Pulmonary artery endothelial cell (primary cell): ENCODE measurements at places on chromosomes 6 and 20.

GRCh38 chr20:1423625-1424106 is 30.8 kb upstream of the FKBP1A start:
- no peak for DNase-seq

- no peak for DNase-seq
These were observed 31.0 kb upstream of the CTAGE9 start for GRCh38 chr6:131741688-131742393.

DNA sequence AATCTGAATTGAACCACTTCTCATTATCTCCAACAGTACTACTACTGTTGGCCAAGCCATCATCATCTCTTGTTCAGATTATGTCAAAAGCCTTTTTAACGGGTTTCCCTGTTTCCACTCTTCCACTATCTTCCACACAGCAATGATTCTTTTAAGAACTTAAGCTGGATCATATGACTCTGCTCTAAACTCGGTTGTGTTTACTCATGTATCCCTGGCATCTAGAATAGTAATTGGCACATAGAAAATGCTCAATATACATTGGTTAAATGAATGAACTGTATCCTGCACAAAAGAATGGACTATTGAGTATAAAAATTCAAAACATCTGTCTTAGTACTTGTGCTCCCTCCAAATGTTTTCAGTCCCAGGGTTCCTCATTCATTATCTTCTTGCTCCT is 2.8 kb upstream of the COX7A2 start:
- DNase-seq, result no peak

- no peak for DNase-seq
These were observed 63.7 kb upstream of the NKX2-2 start for GRCh38 chr20:21577551-21577950.

GRCh38 chr6:126534401-126534800 is 194.5 kb downstream of the CENPW start:
- DNase-seq, result no peak

GRCh38 chr6:52667572-52667971 is 3.3 kb upstream of the TMEM14A start:
- DNase-seq, result no peak

DNA sequence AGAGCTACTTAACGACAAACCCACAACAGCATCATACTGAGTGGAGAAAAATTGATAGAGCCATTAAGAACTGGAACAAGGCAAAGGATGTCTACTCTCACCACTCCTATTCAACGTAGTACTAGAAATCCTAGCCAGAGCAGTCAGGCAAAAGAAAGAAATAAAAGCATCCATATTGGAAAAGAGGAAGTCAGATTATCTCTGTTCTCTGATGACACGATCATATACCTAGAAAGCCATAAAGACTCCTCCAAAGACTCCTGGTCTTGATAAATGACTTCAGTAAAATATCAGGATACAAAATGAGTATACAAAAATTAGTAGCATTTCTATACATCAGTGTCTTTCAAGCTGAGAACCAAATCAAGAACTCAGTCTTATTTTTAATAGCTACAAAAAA is 17.0 kb upstream of the FHL5 start:
- no peak for DNase-seq

DNA sequence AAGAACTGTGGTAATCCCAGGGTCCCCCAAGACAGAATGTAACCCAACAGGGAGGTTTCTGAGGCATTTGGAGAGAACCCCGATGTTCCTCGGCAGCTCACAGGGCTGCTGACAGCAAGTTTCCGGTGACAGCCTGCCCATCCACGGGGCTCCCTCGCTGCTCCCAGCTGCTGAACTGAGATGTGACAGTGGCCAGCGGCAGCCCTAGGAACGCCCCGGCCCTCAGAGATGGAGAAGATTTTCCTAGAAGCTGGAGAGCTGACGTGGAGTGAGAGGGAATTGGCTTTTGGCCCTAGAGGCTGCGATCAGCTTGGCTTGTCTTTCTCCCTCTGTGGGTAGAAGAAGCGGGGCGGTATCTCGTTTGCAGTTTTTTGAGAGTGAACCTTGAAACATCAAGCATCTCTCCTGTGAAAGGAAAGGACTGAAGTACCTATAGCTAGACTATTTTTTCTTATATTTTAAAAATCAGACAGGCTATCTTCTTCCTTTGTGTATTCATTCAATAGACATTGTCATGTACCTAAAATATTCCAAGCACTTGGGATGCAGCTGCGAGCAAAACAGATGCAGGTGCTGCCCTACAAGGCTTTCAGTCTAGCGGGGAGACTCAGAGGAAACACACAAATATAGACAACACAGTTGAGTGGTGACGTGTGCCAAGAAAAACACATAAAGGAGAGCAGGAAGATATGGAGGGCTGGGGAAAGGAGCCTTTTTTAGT is 28.4 kb upstream of the NFATC2 start:
- no peak for DNase-seq

DNA sequence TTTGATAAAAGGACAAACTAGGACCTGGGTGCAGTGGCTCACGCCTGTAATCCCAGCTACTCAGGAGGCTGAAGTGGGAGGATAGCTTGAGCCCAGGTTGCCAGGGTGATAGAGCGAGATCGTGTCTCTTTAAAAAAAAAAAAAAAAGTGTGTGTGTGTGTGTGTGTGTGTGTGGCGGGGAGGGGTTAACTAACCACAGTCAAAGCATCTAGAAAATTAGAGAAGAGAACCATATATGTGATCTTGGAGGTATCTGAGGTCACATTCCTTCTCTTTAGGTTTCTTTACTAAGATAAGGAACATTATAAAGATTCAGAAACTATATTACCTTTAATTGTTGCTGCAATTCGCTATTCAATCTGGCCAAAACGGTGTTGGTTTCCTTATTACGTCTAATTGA is 80.9 kb downstream of the REPS1 start:
- no peak for DNase-seq

- DNase-seq, result no peak
These were observed 1.9 kb upstream of the NFKBIE start for GRCh38 chr6:44267252-44267651.

- DNase-seq, result no peak
These were observed 1034.9 kb downstream of the EYS start for GRCh38 chr6:64672131-64672530.

GRCh38 chr6:41588111-41588510 is 41.9 kb downstream of the FOXP4 start:
- no peak for DNase-seq

DNA sequence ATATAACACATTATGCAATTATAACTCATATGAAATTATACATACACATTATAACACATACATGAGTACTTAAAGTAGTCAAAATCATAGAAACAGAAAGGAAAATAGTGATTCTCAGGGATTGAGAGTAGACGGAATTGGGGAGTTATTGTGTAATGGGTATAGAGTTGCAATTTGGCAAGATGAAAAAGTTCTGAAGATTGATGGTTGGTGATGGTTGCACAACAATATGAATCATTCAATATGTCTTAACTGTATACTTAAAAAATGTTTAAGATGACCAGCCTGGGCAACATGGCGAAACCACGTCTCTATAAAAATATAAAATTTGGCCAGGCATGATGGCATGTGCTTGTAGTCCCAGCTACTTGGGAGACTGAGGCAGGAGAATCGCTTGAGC is 372.7 kb downstream of the CDKAL1 start:
- DNase-seq, result no peak

DNA sequence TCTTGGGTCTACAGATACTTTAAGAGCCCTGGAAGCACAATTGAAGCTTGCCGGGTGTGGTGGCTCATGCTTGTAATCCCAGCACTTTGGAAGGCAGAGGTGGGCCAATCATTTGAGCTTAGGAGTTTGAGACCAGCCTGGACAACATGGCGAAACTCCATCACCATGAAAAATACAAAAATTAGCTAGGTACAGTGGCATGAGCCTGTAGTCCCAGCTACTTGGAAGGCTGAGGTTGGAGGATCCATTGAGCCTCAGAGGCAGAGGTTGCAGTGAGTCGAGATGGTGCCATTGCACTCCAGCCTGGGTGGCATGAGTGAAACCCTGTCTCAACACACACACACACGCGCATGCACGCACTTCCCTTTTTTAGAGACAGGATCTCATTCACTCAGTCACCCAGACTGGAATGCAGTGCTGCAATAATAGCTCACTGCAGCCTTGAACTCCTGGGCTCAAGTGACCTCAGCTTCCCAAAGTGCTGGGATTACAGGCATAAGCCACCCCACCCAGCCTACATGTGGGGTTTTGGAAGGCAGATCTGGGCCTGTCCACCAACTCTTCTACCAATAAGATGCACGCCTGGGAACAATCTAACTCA is 182.5 kb upstream of the JARID2 start:
- no peak for DNase-seq

DNA sequence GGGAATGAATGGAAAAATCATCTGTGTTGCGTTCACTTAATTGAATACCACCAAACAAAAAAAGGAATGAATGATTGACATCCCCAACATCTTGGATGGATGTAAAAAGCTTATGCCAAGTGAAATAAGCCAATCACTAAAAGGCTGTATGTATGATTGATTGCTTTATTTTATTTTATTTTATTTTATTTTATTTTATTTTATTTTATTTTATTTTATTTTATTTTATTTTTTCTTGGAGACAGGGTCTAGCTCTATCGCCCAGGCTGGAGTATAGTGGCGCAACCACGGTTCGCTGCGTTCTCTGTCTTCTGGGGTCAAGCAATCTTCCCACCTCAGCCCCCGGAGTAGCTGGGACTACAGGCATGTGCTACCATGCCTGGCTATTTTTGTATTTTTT is 263.3 kb downstream of the CDKAL1 start:
- DNase-seq, result no peak

DNA sequence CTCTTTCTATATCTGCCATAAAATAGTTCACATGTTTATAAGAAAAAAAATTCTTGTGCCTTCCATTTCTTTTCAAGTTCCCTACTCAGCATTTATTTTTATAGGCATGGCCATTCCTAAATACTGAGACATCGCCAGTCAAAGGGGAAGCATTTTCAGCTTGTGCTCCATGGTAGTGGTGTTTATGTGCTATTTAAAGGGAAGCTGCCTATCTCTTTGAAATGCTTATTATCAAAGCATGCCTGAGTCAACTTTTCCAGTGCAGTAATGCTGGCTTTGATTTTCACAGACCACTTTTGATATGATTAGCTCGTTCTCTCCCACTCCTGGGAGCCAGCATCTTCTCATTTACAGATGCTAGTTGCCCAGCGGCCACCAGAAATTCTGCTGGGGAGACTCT is 124.1 kb upstream of the RIN2 start:
- no peak for DNase-seq

DNA sequence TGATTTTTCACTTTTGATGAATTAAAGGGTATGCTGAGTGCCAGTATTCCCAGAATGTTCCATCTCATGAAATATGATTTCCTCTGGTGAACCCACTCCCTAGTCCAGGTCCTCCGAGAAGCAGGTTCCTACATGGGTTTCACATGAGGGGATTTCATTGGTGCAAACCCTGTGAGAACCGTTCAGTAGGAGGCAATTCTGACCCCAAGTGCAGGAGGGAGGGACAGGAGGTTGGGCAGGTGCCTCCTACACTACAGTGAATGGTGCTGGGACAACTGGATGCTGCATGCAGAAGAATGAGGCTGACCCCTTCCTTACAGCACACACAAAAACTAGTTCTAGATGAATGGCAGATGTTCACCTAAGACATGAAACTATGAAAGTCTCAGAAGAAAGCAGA is 5.1 kb upstream of the ULBP2 start:
- DNase-seq, result no peak

GRCh38 chr6:36336779-36337241 is at the start of gene BNIP5:
Gene BNIP5 (minus strand): TSS chr6:36336888. CDS start chr6:36330690, 6,198 bp downstream.
- no peak for DNase-seq

GRCh38 chr20:53926428-53927028 is 143.9 kb downstream of the BCAS1 start:
- peak; percentile 83 for DNase-seq

DNA sequence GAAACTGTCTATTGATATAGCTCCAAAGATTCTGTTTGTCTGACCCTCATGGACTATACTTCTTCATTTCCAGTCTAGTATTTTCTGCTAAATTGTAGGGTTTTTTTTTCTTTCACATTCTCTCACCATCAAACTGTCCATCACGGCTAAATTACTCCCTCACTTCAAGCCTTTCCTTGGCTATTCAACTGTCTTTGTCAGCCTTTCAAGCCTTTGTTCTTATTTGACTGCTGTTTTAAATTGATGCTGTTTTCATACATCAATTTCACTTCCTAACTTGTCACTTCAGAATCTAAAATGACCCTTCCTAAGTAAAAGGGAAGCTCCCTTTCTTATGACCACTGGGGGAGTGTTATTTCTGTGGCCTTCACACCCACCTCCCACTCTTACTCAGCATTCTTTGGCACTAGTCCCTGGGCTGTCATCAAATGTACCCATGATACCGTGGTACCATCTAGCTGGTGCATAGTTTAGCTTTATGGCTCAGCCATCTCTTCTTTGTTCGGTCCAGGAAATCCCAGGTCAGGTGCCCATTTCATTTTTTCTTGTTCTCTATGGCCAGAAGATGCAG is 8.6 kb downstream of the GJA1 start:
- DNase-seq, result no peak

- DNase-seq, result no peak
These were observed 435 bp downstream of the ZSWIM3 start for GRCh38 chr20:45857882-45858216.

DNA sequence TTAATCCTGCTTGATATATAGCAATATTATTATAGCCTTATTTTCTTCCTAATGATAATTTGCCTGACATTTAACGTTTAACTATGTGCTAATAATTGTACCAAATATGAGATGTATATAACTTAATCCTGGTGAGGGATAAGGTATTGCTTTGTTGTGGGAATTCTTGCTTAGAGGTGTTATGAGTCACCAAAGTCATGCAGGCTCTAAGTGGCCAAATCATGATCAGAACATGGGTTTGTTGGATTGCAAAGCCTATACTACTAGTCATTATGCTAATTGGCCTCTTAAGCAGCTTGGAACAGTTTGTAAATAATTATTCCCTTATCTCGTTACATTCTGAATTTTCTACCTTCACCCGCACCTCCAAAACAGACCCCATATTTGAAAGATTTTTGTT is 21.9 kb upstream of the C6orf141 start:
- DNase-seq, result no peak

GRCh38 chr6:37673436-37673835 is 24.2 kb downstream of the MDGA1 start:
- DNase-seq, result no peak

DNA sequence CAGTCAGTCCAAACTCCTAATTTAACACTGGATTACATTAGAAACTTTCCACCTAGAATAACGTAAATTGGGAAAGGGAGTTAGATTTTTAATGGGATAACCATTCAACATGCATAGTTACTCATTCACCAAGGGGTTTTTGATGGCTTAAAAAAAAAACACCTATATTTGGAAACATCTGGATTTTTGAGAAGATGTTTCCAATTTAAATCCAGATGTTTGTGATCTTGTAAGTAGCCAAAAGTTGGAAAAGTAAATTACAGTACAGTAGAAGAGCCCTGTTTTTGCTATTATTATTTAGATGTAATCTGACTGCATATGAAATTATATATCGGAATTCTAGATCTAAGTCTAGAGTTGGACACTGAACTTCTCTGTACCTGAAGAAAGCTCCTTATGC is 478.2 kb downstream of the CD83 start:
- DNase-seq, result no peak
